ENCODE measurements at places on chromosomes 16 and 17.
A peak's percentile ranks its signal among the peaks of the same experiment; 100 is the strongest.

GRCh38 chr16:4190086-4190485 lies 51.8 kb downstream of the SRL start:
- DNase-seq = no peak

- no peak for DNase-seq
Measured at GRCh38 chr16:85139881-85140339, 27.6 kb upstream of the CIBAR2 start.

DNA sequence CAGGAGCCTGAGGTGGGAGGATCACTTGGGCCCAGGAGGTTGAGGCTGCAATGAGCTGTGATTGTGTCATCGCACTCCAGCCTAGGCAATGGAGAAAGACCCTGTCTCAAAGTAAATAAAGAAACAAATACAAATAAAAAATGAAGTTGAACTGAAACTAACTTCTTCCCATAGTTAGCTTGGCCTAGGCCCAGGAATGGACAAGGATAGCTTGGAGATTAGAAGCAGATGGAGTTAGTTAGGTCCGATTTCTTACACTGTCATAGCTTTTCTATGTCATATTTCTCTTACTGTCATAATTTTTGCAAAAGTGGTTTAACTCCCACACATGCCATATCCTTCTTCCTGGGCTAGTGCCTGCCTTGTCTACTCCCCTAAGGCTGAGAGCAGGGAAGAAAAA lies 154.7 kb upstream of the CACNG3 start:
- no peak for DNase-seq

DNA sequence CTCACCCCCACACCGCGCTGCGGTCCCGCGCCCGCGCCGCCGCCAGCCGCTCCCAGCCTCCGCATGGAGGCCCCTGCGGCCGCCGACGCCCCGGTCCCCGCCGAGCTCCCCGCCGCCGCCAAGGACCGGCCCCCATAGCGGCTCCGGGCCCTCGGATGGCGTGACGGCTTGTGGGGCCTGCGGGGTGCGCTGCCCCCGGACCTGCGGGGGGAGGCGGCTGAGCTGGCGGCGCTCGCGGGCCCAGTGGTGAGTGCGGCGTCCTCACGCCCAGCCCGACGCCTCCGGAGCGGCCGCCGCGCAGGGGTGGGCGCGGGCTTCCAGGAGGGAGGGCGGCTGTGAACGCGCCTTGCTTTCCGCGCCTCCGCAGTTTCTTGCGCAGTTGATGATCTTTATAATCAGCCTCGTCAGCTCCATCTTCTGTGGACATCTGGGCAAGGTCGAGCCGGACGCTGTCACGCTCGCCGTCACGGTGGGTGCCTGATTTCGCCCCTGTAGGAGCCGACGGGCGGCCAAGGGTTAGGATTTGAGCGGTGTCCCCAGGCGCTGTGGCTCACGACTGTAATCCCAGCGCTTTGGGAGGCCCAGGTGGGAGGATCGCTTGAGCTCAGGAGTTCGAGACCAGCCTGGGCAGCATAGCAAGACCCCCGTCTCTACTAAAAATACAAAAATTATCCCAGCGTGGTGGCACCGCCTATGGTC lies 46.4 kb downstream of the SLC47A1 start:
- DNase-seq = no peak

DNA sequence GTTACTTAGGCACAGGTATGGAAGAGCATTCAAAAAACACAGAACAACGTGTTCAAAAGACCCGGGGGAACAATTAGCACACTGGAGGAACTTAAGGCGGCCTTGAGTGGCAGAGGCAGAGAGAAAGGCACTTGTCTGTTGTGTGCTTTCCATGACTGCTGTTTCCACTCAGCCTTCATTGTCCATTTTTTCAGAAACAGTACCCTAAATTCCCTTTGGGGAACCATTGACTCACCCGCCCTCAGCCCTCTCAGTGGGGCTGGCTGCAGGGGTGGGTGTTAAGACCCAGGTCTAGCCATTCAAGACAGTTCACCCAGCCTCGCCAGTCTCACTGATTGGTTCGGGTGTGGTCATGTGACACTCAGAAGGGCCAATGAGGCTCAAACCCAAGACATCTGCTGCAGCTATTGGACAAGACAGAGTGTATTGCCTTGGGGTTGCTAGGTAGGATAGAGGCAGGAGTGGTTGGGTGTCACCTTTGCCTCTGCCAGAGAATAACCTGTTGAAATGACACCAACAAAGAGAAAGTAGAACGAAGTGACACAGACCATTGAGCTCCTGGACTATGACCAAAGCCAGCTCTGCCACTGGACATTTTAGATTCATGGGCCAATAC lies 19.6 kb upstream of the CEP20 start:
- DNase-seq = peak; percentile 34

DNA sequence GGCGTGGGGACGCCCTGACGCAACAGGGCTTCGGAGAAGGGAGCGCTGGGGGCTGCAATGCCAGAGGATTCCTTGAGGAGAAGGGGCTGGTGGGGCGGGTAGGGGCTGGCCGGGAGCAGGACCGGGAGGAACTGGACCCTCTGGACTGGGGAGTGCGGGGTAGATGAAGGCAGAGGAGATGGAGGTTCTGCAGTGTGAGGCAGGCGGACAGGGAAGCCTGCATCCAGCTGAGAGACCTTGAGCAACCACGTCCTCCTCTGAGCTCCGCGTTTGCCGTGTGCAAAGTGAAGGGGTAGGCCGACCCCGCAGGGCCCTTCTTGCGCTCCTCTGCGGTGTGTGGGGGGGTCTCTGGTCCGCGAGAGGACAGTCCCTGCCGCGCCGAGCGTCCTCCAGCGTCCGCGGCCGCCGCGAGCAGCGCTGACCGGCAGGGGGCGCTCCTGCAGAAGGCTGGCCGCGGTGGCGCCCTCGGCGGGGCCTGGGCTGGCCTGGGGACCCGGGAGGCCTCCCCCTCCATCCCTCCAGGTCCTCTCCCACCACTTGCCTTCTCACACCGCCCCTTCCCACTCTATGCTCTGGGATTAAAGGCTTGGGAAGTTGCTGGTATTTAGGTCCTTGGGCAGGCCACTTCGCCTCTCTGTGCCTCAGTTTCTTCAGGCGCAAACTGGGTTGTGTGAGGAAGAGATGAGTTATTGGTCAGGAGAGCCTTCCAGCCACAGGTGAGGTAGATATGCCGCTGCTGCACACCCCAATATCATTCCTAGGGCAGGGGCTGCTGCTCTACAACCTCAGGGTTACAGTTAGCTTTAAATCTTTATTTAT lies 9.6 kb upstream of the WNT9B start:
- no peak for DNase-seq

DNA sequence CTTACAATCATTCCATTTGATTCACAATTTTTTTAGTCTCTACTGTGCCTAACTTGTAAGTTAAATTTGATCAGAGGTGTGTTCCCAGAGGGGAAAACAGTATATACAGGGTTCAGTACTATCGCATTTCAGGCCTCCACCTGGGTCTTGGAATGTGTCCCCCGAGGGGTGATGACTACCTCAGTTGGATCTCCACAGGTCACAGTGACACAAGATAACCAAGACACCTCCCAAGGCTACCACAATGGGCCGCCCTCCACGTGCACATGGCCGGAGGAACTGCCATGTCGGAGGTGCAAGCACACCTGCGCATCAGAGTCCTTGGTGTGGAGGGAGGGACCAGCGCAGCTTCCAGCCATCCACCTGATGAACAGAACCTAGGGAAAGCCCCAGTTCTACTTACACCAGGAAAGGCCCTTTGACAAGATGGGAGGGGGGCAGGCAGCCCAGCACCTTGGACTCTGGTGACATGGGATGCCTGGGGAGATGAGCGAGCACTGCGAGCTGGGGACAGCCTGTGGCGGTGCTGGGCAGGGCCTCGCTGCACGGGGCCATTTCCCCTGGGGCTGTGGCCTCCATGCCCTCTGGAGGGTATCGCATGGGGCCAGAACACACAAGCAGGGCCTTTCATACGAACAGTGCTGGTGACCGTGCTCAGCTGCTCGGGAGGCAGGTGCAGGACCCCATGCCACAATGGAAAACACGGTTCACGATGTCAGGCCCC lies 33.9 kb downstream of the PDIA2 start:
- DNase-seq = no peak

- peak; percentile 81 for DNase-seq
Measured at GRCh38 chr17:80028030-80028429, 7.6 kb downstream of the TBC1D16 start.

- DNase-seq = no peak
Measured at GRCh38 chr16:9447195-9447551, 355.7 kb downstream of the HAPSTR1 start.

DNA sequence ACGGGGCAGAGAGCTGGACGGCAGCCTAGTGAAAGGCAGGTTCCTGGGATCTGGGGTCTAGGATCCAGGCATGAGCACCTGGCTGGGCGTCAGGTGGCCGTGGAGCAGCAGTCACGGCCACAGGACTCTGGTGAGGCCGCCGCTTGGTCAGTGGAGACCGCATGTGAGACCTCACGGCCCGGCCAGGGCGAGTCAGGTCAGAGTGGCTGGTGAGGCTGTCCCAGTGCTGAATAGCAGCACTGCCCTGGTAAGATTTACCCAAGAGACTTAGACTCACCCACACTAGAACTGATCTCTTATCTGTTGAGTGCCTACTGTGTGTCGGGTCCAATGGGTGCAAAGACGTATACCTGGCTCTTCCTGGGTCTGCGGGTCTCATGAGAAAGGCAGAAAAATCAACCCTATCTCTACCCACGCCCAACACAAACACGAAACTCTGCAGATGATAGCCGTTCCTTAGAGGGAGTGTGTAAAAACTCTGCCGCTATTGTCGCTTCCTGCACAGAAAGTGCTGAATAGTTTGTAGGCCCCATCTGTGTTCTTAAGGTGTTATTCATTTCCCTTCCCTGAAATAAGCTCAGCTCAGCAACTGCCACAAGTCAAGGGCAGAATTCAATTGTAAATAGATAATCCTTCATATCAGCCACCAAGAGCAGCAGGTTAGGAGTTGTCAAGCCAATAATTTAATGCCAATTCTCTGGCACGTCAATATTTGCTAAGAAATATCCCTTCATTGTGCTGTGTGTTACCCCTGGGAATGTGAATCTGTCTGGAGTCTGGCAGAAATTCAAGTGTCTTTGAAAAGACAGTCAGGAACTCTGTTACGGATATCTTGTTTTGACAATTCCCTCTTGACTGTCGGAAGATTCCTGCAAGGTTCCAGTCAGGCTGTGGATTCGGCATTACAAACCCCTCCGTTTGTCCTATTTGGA lies 240.0 kb downstream of the NTN1 start:
- DNase-seq = no peak
